ENCODE measurements at places on chromosomes 1 and 21.
A peak's percentile ranks its signal among the peaks of the same experiment; 100 is the strongest.

DNA sequence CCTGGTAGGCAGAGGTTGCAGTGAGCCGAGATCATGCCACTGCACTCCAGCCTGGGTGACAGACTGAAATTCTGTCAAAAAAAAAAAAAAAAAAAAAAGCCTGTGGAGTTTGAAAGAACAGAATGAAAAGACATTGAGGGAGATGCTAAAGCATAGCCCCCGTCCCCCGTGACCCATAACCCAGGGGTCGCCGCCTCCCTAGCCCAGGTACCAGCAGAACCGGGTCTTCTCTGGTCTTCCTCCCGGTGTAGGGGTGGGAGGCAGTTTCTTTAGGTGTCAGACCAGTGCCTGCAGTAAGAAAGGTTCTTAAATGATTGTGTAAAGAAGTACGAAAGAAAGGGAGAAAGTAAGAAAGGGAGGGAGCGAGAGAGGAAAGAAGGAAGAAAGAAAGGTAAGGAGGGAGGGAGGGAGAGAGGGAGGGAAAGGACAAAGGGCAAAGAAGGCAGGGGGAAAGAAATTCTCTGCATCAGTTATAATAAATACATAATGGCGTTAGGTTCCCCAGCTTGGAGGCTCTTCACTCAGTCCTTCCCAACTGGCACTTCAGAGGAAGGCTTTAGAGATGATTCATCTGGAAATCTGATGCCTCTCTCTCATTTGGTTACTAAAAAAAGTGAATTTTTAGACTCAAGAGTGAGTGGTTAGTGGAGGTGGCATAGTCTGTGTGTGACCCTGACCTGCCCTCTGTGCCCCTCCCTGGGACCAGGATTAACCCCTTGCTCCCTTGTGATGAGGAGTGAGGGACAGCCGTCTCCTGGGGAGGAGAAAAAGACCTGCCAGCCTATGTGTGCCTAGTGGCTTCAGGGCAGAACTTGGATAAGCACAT, 1.1 kb downstream of the IL24 start:
- DNase-seq, result no peak

DNA sequence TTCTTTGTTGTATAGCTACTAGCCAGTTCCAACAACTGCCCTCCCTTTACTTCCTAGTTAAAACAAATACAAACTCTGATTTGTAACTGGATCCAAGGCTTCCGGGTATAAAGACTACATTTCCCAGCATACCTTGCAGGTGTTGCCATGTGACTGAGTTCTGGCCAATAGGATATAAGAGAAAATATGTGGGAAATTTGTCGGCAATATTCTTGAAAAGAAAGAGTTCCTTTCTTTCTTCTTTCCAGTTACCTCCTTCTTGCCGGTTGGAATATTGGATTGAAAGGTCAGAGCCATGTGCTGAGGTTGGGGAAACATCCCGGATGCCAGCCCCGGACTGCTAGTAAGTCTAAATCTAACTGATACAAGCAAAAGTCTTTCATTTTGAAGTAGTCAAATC, 23.0 kb upstream of the ZBTB40 start:
- peak; percentile 18 for DNase-seq

DNA sequence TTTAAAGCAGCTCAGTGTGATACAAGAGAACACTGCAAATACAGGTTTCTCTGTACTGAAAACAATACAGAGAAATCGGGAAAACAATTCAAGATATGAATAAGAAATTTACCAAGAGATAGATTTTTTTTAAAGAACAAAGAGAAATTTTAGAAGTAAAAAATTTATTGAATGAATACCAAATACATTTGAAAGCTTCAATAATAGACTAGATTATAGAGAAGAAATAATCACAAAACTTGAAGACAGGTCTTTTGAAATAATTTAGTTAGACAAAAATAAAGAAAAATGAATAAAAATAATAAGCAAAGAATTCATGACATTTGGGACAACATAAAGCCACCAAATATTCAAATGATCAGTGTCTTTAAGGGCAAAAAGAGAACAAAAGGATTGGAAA, 13.6 kb upstream of the FMO4 start:
- DNase-seq, result no peak

- no peak for DNase-seq
Measured at GRCh38 chr1:50346621-50347020, 76.6 kb downstream of the DMRTA2 start.

DNA sequence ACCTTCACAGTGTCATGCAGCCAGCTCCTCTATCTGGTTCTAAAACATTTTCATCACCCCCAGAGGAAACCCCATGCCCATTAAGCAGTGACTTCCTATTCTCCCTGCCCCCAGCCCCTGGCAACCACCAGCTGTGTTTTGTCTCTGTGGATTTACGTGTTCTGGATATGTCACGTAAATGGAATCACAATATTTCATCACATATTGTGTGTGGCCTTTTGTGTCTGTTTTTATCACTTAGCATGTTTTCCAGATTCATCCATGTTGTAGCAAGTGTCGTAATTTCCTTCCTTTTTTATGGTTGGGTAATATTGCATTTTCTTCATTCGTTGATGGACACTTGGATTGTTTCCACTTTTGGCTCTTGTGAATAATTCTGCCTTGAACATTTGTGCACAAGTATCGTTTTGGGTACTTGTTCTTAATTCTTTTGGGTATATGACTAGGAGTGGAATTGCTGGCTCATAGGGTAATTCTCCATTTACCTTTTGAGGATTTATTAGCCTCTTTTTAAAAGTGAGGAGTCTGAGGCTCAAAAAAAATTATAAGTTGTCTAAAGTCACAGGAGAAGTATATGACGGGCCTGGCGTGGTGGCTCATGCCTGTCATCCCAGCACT, 127.0 kb downstream of the MRPS6 start:
- no peak for DNase-seq

GRCh38 chr1:162639718-162640117, 7.5 kb downstream of the DDR2 start:
- DNase-seq, result no peak

DNA sequence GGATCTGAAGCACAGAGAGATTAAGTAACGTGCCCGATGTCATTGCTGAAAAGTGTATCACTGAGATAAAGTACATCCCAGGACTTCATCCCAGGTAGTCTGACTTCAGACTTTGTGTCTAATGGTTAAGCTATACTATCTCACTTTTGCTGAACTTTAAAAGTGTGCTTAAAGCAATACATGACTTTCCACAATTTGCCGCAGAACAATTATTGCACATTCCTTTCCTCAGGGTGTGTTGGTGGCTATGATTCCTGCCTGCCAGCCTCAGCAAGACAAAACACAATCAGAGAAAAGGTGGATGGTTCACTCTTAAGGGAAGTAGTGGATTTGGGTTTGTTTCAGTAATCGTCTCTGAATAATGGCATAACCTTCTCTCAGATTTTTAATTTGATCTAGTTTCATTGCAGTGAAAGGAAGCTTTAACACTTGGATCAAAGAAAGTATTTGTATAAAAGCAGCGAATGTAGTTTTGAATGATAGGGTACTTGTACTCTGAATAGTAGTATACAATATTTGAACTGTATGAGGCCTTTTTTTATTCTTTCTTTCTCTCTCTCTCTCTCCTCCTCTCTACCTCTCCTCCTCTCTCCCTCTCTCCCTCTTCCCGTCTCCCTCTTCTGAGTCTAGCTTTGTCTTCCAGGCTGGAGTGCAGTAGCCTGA, 47.0 kb downstream of the CNST start:
- DNase-seq, result no peak

DNA sequence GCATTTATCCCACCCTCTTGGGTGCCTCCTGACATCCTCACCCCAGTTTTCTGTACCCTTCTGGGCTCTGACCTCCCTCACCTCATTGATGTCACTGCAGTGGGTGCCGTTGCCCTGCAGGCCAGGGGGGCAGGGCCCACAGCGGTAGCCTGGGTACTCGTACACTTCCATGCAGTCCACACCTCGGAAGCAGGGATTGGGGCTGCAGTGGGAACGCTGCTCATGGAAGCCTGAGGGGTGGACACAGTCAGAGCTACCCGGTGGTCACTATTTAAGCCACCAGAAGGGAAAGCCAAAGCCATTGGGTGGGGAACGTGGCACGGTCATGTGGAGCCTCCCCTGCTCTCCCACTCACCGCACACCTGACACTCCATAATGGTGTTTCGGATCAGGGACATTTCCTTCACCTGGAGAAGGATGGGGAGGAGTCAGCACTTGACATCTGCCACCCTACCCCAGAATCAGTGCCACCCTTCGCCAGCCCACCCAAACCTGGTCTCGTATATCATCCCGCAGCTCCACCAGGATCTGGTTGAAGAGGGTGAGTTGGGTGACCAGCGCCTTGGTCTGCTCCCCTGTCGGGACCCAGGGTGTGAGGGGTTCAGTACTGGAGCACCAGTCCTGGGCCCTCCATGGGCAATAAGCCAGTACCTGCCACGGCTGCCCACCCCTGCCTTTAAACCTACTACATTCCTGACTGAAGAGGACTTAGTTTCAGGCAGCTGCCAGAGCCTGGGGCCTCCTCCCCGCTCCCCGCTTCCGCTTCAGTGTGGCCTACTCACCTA, 4.8 kb downstream of the THBS3 start:
- no peak for DNase-seq

DNA sequence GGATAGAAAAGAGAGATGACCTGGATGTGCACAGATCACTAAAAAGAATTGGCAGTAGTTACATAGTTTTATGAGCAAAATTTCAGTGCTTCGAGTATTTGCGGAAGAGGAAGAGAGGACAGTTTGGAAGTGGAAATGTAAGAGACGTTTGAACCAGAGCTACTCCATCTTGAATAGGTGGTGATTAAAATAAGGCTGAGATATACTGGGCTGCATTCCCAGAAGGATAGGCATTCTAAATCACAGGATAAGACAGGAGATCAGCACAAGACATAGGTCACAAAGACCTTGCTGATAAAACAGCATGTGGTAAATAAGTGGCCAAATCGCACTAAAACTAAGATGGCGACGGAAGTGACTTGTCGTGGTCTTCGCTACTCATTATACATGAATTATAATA, 453.3 kb downstream of the COL11A1 start:
- no peak for DNase-seq

DNA sequence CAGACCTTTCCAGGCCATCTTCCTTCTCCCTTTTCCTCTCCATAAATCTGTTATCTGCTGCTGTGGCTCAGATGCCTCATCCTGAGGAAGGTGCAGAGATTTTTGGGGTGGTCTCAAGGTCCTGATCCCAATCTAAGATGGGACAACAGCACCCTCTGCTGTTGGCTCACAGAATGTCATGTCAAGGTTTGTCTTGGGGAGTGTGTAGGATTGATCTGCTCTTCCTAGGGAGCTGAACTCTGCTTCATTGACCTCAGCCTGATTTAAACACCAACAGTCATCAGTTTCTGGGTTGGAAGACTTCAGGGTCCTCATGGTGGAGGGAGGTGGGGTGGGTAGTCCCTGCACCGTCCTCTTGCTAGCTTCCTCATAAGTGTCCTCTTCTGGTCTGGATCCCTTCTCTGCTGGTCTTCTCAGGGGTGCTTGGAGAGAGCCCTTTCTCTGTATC, 62.8 kb upstream of the LAX1 start:
- peak; percentile 70 for DNase-seq

- no peak for DNase-seq
Measured at GRCh38 chr1:22379566-22379965, 72.1 kb upstream of the ZBTB40 start.

DNA sequence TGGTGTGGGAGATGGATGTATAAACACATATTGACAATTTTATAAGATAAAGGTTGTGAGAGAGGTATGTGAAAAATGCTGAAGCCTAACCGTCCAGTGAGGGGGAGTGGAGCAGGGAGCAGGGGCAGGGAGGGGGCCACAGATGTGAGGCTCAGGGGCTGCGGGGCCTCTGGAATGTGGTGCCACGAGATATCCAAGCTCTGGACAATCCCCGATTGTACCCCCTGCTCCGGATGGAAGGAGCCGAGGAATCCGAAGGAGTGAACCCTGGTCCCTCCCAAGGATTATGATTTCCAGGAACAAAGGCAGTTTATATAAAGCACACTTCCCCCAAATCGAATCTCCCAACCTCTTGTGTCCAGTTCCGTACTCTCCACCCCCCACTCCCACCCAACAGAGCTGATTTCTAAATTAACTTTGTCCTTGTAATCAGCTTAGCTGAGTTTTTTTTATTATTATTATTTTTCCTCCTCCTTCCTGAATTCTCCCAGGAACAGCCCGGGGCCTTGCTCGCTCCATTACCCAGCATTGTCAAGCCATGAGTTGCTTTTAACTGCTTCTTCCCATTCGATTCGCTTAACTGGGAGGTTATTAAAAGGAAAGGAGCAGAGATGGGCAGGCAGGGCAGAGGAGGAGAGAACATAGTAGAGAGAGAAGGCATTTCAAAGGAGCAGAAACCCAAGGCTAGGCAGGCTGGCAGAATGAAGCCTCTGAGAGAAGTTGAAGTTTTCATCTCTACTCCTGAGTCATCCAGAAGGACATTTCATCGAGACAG, 9.4 kb downstream of the KIRREL1 start:
- no peak for DNase-seq

GRCh38 chr1:176540428-176540827, 77.5 kb downstream of the PAPPA2 start:
- no peak for DNase-seq

DNA sequence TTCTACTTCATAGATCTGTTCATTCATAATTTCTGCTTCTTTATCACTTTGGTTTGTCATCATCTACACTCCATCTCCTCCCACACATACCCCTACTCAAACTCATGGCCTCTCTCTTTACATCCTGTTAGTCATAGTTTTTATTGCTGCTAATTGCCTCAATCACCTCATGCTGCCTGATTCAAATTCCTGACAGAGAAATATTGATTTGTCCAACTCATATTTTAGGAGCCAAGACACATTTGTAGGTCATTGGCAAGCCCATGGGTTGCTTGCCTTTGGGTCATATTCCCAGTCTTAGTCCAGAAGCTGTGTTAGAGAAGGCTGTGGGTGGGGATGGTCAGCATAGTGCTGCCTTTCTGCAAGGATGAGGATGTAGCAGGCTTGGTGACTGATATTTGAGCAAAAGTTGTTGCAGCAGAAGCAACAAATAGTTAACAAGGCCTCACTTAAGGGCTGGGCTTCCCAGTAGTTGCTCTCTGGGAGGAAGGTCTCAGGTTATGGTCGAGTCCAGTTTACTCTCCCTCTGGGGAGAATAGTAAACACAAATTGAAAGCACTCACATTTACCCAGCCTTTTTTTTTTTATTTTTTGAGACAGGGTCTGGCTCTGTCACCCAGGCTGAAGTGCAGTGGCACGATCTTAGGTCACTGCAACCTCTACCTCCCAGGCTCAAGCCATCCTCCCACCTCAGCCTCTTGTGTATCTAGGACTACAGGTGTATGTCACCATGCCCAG, 22.4 kb upstream of the EPS15 start:
- no peak for DNase-seq

DNA sequence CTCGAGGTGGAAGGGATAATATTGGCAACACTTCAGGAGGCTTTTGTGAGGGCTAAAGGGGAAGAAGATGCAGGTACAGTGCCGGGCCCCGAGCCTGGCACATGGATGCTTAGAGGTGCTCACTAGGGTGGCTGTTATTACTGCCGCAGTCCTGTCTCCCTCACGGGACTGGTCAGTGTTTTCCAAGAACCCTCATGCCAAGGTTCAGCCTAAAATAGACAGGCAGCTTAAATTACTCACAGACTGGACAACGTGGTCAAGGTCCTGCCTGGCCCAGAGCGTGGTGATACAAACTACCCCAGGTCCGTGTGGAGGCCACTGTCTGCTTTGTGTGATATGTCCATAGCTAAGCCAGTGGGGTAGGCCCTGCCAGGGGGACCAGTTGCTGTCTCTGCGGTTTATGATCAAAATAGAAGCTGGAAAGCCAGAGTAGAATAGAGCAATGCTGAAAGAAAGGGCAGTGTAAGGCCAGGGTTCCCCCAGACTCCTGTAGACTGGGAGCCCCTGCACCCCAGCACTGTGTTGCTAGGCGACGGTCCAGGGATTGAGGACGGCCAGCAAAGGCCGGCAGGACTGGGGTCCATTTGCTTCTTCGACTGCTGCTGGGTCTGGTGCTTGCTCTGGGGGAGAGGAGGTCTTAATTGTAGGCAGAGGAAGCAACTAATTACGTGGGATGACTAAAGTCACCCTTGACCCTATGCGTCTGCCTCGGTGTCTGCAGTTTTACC, 36.1 kb downstream of the ELAPOR1 start:
- DNase-seq, result no peak

Measured in NCI-H2081 (cell line).